ENCODE measurements at places on chromosomes 4 and X. TPM values are rescaled to one million over a fixed set of nuclear protein-coding genes. Genes with fewer than 3 reads are reported as not detected.

The IL9R gene
- 0.10 TPM for total RNA-seq

The SYN1 gene
- total RNA-seq = 0.20 TPM

The TRIM61 gene
- not detected for total RNA-seq

The CCDC158 gene
- total RNA-seq = not detected

The RAI2 gene
- total RNA-seq = not detected

The TGIF2LX gene
- not detected for total RNA-seq

Measured in HFFc6 (cell line).